ENCODE measurements at places on chromosomes 12 and 14. TPM values are rescaled to one million over a fixed set of nuclear protein-coding genes. Genes with fewer than 3 reads are reported as not detected.

GYS2 gene
- total RNA-seq: not detected

SLC6A15 gene
- total RNA-seq: 3.2 TPM

TTC9 gene
- 0.12 TPM for total RNA-seq

STXBP6 gene
- 5.4 TPM for total RNA-seq

ATL1 gene
- total RNA-seq: 3.7 TPM

TEP1 gene
- 13.4 TPM for total RNA-seq

TMCC3 gene
- 0.73 TPM for total RNA-seq

PTHLH gene
- total RNA-seq: 0.20 TPM

TSHR gene
- total RNA-seq: not detected

NEUROD4 gene
- not detected for total RNA-seq

BHLHE41 gene
- total RNA-seq: 4.9 TPM

SERPINA3 gene
- 731 TPM for total RNA-seq

FZD10 gene
- 0.19 TPM for total RNA-seq

AICDA gene
- not detected for total RNA-seq

DHRS7 gene
- total RNA-seq: 31.9 TPM

KERA gene
- total RNA-seq: not detected

OTX2 gene
- not detected for total RNA-seq

Measured in cardiac ventricle fibroblast (primary cell).